GDM1 (cell line): ENCODE measurements at places on chromosomes 11 and 22.

GRCh38 chr11:27635567-27636037, 64.7 kb downstream of the BDNF start:
- peak; percentile 26 for DNase-seq

DNA sequence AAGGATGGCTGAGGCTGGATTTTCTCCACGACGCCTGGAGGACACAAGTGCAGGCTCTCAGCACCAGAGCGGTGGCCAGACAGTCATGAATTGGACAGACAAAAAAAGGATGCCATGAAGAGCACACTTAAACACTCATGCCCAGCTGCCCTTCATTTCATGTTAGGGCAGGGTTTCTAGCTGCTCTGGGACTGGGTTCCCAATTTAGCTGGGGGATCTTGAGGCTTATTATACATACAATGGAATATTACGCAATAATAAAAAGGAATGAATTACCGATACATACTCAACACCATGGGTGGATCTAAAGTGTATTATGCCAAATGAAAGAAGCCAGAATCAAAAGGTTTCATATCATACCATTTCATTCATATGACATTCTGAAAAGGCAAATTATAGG, 512.1 kb upstream of the LRRC4C start:
- no peak for DNase-seq

- DNase-seq, result no peak
These were observed 222.2 kb downstream of the C11orf87 start for GRCh38 chr11:109644152-109644551.

DNA sequence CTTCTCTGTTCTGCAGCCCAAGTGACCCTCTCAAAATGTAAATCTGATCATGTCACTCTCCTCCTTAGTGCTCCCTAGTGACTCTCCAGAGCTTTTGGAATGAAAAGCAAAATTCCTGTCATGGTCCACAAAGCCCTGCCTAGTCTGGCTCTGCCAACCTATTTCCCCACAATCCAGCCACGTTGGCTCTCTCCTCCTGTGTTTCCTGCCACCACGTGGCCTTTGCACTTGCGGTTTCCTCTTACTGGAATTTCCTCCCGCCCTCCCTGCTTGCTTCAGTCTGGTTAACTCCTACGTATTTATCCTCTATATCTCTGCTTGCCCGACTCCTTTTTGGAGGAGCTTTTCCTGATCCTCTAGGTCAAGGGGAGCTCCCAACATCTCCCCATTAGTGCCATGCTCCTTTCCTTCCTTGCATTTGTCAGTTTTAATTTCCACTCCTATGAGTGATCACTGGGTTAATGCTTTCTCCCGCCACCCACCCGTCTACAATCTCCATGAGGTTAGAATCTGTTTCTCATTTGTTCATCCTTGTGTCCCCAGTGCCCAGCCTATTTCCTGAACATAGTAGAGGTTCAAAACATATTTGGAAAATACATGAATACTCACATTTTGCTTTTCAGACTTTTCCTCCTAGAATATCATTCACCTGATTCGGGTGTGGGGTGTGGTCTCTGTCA, 11.5 kb downstream of the NNMT start:
- no peak for DNase-seq

GRCh38 chr11:9639985-9640384, 23.9 kb upstream of the SWAP70 start:
- peak; percentile 36 for DNase-seq

DNA sequence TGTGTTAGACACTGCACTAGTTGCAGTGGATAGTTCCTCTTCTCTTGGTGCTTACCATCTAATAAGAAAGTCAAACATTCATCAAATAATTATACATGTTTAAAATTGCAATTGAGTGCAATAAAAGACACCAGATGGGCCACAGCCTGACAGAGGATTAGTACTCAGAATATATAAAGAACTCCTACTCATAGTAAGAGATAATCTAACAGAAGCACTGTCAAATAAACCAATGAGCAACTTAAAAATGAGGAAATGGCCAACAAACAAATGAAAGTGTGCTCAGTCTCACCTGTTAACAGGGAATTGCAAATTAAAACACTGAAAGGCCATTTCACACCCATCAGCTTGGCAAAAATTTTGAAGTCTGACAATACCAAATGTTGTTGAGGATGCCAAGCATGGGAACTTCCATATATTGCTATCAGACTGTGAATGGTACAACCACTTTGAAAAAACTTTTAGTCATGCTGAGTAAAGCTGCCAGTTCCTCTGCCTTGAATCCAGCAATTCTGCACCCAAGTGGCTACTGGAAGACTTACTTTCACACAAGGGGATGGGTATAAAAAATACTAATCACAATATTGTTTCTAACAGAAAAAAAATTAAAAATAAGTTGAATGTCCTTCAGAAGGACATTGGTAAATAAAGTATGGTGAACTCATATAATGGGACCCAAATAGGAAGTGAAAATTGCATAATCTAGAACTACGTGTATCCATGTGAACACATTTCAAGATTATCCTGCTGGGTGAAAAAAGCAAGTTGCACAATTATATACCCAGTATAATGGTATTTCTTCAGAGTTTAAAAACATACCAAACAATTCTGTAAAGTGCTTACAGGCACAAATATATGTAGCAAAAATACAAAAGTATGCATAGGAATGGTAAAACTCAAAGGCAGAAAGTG, 41.4 kb upstream of the CREB3L1 start:
- no peak for DNase-seq

DNA sequence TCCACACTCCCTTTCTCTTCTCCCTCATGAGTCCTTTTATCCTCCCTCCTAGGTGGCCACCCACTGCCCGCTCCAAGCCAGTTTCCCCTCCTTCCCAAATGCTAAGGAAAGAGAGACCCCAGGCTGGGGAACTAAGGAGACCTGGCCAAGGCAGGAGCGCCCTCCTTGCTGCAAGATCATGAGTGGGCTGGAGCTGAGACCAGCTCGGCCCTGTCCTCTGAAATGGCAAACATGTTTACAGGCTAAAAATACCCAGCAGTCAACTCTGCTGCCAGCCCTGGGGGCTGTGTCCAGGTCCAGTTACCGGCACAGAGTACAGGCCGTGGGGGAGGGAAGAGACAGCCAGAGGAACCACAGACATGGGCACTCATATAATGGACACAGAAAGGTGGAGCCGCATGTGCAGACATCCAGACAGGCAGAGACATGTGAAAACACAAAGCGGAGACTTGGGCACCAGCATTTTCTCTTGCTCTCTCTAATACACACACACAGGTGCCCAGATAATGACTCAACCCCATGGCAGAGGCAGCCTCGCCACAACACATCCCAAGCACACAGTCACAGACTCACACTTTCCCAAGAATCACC, 1.2 kb upstream of the AHNAK start:
- no peak for DNase-seq

DNA sequence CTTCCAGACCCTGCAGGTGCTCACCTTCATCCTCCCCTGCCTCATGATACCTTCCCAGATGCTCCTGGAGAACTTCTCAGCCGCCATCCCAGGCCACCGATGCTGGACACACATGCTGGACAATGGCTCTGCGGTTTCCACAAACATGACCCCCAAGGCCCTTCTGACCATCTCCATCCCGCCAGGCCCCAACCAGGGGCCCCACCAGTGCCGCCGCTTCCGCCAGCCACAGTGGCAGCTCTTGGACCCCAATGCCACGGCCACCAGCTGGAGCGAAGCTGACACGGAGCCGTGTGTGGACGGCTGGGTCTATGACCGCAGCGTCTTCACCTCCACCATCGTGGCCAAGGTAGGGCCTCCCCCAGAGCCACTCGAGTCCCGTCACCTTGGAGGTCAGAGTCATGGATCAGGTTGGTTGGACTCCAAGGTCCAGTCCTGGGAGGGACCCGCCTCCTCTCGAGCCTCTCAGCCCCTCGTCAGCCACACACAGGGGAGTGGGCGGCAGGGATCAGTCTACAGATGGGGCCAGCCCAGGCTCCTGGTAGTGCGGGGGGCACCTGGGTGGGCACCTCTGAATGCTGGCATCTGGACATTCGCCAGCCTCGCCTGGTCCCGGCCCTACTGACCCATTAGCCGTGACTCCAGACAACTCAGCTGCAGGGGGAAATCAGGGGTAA, 34.8 kb upstream of the SLC22A12 start:
- DNase-seq, result no peak

DNA sequence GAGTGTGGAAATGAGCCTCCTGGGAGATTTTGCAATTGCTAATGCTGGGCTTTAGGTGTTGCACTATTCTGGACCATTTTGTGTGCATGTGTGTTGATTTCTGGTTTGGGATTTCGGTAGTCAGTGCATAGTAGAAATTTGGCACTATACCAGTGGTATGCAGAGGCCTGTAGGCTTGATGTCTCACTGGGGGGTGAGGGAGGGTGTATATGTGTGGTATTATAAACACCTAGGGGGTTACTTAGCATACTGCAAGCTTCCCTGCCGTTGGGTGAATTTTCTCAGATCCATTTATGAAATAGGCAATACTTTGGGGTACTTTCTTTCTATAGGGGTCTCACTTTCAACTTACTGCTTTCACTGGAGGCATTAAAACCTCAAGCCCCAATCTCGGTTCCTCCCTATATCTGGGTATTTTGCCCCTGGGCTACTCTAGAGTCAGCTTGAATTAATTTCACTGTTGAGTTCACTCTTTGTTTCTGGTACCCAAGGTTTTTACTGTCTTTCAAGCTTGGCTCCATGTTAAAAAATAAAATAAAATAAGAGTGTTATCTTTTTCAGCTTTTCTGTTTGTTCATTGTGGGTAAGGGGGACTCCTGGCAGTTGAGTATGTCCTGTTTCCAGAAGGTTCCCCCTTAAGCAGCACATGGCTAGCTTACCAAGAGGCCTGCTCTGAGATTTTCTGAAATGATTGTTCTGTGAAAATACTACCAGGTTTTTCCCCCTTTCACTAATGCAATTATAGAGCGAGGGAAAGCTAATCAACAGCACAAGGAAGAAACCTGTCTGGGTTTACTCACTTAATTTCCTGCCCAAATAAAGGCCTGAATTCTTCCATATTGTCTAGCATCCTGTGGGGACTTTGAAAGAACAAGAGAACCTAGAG, 45.8 kb downstream of the PPFIBP2 start:
- no peak for DNase-seq

DNA sequence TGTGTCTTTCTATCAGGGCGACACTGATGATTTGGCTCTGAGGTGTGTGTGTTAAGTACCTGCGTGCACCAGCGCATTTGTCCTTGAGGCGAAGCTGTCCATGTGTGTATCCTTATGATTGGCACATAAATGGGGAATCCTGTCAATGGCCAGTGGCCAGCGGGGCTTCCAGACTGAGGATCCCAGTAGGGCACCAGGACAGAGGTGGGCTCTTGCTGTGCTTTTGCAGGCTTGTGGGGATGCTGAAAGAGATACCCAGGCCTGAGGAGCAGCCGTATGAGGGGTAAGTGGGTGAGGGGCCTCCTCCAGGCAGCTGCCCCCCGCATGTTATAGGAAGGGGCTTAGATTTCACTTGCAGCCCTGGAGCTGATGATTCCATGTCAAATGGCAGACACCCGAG, 156.8 kb downstream of the ST3GAL4 start:
- DNase-seq, result no peak

DNA sequence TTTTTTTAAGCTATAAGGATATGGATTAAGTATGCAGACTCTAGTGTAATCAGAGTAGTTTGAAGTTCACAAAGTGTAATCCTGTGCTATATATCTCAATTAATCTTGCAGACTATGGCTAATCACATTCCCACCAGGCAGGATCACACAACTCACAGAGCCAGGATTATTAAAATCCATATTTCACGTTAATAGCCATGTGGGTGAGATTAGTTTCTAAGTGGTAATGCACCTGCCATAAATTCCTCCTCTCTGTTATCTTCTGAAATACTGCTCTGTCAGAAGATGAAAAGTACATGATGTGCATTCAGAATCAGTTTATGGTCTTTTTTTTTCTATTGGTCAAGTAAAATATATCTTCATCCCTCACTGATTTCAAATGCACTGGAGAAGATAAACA, 686.1 kb downstream of the CNTN5 start:
- no peak for DNase-seq

DNA sequence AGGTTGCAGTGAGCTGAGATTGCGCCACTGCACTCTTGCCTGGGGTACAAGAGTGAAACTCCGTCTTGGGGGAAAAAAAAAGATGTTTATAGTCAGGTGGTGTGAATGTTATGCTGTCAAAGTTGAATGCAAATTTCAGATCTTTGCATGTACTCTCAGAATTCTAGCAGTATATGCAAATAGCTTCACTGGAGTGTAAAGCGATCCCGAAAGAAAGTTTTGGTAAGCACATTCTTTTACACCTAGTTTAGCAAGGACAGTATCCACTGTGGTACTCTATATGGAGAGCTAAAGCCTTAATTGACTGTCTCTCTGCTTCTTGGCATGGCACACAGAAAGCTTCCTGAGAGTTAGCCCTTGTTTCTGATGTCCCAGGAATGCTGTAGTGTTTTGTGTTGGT, 4.0 kb downstream of the JAM3 start:
- no peak for DNase-seq

- no peak for DNase-seq
These were observed 29.1 kb downstream of the OPCML start for GRCh38 chr11:133503236-133503635.

DNA sequence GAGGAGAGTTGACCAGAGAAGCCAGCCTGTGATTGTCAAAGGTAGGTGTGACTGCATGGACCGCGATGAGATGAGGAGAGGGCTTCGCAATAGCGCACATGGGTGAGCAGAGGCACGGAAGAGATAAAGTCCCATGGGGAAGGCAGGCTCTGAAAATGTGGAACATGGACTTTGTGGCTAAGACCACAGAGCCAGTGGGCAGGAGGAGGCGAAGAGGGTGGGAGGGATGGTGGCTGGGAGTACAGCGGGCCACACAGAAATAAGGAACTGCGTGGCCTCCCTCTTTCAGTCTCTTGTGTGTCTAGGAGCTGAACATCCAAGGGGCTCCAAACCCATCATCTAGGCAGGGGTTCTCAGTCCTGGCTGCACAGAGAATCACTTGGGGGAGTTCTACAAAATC, 98.6 kb downstream of the TENM4 start:
- no peak for DNase-seq

DNA sequence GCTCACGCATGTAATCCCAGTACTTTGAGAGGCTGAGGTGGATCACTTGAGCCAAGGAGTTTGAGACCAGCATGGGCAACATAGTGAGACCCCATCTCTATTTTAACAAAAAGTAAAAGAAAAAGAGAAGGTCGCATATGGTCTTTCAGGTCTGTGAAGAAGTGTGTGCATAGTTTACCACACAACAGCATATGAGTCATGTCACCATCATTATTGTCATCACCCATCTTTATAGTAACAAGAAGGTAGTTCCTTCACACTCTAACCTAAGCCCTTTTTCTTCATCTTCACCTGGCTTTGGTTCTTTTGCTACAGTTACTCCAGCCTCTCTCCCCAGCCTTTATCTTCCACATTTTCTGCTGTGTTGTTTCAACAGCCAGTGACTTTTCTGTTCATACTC, 39.2 kb downstream of the PACS1 start:
- DNase-seq, result no peak
